HS-27A (cell line): ENCODE measurements at places on chromosomes 11 and 22.

GRCh38 chr11:130370845-130371590, 56.3 kb upstream of the ZBTB44 start:
- no peak for DNase-seq

GRCh38 chr22:38433871-38434270, 21.1 kb downstream of the KCNJ4 start:
- DNase-seq: no peak

GRCh38 chr11:13603661-13604060, 64.8 kb upstream of the FAR1 start:
- no peak for DNase-seq

GRCh38 chr11:60942970-60943565, 8.9 kb downstream of the SLC15A3 start:
- no peak for DNase-seq

DNA sequence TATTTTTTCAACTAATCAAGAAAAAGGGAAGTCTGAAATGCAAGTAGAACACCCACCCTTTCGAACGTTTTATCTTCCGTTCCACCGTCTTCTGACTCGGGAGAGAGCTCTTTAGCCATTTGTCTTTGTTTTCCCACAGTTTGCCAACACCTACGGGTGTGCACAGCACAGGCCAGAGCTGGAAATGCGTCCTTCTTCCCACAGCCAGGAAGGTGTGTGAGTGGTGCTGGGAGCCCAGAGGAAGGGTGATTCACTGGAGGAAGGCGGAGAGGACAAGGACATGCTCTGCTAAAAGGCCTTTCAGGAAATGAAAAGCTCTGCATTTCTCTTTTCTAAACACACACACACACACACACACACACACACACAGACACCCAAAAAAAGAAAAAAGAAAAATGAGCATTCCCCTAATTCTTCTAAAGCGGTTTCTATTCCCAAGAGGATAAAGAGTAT, 18.5 kb downstream of the ENDOD1 start:
- no peak for DNase-seq

- DNase-seq: no peak
Observed at GRCh38 chr22:17137861-17138425, 16.8 kb upstream of the TMEM121B start.

GRCh38 chr11:35166369-35167360, 27.7 kb downstream of the CD44 start:
- DNase-seq: peak; percentile 92

- DNase-seq: no peak
Observed at GRCh38 chr11:18768472-18768901, 23.1 kb downstream of the PTPN5 start.

GRCh38 chr11:27672836-27673464, 27.3 kb downstream of the BDNF start:
- DNase-seq: no peak

- no peak for DNase-seq
Observed at GRCh38 chr11:58845386-58845785, 882 bp upstream of the GLYATL2 start.
